ENCODE measurements at places on chromosomes 3 and 15.

DNA sequence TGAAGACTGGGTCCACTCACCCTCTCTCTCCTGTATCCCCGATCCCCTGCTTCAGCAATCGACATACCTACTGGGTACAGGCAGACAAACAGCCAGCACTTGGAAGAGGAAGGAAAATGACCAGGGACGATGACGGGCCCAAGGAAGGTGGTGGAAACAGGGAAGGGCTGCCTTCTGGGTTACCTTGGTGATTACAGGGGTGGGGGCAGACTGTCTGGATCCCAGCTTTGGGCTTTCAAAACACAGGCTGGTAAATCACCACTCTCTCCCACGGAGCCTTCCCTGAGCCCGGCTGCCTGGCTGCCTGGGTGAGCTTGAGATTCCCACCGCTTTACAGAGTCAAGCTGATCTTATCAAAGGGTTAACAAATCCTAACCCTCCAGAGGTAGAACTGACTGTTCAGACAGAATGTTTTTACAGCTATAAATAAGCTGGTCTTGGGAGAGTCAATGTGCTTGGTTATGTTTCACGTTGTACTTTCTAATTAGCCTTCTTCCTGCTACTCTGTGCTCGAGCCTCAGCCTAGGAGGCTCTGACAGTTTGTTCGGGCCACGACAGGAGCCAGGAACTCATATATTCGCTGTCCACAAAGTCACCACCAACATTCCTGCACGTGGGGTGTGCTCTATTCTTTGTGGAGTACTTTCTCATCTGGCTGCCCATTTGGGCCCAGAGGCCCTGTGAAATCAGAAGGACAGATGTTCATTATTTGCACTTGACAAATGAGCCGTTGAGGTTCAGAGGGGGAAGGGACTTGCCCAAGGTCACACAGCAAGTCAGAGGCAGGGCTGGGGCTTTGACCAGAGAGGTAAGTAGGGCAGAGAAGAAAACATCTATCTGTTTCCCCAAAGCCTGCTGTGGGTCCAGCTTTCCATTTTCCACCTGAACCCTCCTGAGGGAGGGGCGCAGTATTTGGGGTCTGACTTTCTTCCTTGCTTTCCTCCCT is 63.5 kb downstream of the FEM1B start:
- DNase-seq: no peak

DNA sequence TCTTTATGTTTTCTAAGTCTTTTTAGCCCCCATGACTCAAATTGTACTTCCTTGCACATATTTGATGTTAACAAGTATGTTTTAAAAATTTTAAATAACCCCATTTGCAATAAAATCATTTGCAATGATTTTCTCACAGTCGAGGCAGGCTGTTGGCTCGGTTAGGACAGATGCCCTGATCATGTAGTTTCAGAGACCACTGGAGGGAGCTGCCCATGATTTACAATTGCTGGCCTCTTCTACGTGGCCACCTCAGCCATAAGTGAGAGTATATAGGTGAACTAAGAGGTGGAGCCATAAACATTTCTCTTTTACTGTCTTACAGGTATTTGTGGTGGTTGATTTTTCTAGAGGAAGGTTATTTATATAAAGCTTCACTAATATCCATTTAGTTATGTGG is 1.7 kb downstream of the DTWD1 start:
- no peak for DNase-seq

GRCh38 chr3:141368062-141368924 is at the start of gene ZBTB38:
Gene ZBTB38 (plus strand): TSS chr3:141368504. CDS start chr3:141442389, 73,885 bp downstream.
- DNase-seq: peak; percentile 94

GRCh38 chr3:76034649-76035048 is 249.3 kb upstream of the ZNF717 start:
- DNase-seq: no peak

DNA sequence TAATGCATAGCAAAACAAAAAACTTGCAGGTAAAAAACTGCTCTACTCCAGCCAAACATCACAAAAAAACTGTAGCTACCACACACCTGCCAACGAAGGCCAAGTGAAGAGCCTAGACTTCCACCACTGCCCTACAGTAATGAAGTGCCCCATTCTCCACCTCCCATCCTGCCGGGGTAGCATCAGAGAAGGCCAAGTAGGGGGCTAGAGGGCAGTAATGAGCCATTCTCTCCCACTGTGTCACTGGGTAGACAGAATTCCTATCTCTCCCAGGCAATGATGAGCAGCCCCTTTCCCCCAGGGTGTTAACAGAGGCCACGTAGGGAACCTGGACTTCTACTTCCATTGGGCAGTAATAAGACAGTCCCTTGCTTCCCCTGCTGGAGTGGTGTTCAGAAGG is 9.5 kb downstream of the SEC22C start:
- DNase-seq: peak; percentile 58

- DNase-seq: no peak
These were observed 477.4 kb upstream of the RASGRP1 start for GRCh38 chr15:39041979-39042495.

DNA sequence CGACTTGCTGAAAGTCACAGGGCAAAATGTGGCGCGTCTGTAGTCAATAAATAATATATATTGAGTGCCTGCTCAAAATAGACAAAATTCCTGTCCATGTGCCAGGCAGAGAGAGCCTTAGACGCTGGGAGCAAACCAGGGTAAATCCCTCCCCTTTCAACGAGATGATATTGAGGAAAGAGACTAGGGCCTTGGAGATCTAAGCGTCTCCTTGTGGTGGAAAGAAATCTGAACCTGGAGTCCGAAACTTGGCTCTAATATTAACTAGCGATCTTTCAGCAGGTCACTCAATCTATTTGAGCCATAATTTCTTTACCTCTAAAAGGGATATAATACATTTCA is 348 bp upstream of the DPP8 start:
- peak; percentile 13 for DNase-seq

DNA sequence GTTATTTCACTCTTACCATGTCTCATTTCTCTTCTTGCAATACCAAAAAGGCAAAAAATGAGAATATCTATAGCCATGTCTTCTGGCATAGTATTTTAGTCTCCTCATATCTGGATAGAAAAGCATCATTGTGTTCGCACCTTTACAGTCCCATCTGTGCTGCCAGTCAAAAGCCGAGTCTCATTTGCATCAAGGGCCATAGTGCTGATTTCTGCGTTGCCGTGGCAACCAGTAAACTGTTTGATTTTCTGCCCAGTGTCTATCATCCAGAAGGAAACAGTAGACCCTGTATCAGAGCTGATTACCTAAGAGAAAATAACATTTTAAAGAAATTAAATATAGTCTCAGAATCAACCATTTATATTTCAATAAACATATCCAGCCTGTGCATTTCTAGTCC is 86.1 kb upstream of the SERPINI2 start:
- no peak for DNase-seq

GRCh38 chr15:45276831-45277230 is 24.8 kb downstream of the SLC28A2 start:
- peak; percentile 33 for DNase-seq

DNA sequence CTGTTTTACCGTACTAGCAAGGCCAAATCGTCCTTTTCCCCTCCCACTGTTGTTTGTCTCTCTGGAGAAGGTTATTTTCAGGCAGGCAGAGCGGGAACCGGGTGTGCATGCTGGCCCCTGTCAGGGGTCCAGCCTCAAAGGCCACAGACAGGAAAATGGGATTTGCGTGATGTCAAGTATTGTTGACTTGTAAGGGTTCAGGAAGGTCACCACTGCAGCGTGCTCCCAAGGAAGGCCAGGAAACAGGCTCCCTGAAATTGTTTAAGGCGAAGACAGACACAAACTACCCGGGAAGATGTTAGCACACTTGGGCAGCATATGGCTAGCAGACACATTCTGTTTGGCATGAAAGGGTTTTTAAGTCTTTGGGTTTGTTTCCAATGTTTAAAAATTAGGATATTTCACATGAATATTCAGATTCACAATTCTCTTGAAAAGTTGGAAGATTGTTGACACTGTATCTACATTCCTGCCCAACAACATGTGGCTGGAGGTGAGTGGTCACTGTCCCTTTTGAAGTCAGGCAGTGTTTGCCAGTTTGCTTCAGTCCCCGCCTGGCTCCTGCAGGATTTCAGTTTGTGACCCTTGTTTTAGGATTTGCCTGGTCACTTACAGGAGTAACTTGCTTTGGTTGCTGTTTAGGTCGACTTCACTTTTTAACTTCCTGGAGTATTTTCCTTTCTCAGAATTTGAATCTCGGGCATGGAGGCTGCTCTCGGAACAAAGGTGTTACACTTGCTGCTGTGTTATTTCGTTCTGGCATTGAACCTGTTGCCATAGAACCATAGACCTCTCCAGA is 90.4 kb downstream of the BDH1 start:
- DNase-seq: no peak

DNA sequence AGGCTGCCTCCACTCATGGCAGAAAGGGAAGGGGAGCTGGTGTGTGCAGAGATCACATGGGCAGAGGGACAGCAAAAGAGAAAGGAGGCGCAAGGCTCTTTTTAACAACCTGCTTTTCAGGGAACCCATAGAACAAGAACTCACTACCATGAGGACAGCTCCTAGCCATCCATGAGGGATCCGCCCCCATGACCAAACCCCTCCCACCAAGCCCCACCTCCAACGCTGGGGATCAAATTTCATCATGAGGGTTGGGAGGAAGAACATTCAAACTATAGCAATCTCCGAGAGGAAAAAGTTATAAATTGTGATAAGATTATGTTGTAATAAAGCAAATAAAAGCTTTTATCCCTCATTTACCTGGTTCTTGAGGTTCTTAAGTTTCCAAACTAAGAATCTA is 84.7 kb upstream of the LMCD1 start:
- DNase-seq: peak; percentile 27

GRCh38 chr3:161104561-161105551 is at the start of gene B3GALNT1:
Gene B3GALNT1 (minus strand): TSS chr3:161105349. CDS start chr3:161086754, 18,595 bp downstream.
- peak; percentile 67 for DNase-seq

DNA sequence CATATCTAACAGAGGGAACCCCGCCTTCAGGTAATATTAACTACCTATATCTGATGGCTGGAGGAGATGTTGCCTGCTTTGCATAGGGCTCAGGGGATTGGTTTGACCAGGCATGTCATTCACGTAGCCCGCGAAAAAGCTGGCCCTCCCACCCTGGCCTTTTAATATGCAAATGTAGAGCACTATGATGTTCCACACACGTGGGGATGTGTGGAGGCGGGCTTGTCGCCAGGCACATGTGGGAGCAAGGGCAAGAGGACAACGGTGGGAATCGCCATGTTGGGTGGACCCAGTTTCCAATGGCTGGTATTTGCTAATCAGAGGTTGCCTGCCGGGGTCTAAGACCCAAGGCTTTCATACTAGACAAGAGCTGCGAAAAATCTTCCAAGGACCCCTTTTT is 469.8 kb downstream of the ZPLD1 start:
- no peak for DNase-seq

DNA sequence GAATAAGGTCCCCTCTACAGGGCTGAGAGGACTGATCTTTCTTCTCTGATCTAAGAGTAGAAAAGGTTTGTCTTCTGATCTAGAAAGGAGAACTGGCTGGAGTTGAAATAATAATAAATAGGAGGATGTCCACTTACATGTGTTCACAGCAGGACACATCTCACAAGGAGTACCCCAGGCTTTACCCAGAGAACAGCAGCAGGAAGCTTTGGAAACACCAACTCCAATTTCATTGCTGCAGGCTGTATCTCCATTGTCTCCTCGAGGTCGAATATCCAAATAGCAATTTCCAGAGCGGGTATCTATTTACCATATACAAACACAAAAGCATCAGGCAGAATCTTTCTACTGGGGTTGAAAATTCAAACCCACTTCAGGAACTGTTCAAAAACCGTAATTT is 136.6 kb downstream of the DUT start:
- no peak for DNase-seq

GRCh38 chr15:43329217-43329959 is 985 bp downstream of the LCMT2 start:
- peak; percentile 14 for DNase-seq

DNA sequence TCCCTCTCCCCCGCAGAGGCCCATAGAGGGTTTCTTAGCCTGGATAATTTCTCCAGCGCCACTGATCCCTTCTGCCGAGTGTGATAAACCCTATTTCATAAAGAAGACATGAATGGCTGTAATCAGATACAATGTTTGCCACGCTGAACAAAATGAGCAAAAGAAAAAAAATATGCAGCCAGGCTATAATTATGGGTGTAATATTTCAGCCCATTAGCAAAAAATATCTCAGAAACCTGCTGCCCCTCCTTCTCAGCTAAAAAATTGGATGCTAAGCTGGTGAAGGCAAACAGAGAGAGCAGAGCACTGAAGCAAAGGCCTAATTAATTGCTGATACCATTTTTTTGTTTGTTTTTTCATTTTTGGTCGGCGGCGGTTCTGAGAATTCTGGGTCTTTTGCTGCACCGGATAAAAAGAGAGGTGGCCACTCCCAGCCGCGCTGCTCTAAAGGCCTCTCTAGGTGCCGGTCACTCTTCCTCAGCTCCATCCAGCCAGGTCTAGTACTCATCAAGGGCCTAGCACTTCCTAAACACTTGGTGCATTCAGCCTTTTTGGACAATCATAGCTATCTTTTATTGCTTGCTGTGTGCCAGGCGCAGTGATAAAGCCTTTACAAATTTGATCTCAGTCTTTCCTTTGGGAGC is 128.7 kb upstream of the TLE3 start:
- no peak for DNase-seq

DNA sequence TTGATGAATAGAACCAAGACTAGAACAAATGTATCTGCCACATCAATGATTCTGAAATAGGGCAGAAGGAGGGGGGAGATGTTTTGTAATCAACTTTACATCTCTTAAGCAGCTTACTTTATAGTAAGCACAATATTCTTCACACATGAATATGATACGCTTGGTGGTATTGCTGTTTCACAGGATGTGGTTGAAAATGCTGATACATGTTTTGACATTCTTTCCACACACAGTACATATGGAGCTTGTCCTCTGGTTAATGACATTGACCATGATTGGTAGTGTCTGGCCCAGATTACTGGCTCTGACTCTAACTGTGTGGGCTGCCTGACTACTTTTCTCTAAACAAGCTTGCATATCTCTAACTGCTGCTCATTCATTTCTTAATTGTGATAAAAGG is 168.9 kb downstream of the KLHL25 start:
- DNase-seq: peak; percentile 20

DNA sequence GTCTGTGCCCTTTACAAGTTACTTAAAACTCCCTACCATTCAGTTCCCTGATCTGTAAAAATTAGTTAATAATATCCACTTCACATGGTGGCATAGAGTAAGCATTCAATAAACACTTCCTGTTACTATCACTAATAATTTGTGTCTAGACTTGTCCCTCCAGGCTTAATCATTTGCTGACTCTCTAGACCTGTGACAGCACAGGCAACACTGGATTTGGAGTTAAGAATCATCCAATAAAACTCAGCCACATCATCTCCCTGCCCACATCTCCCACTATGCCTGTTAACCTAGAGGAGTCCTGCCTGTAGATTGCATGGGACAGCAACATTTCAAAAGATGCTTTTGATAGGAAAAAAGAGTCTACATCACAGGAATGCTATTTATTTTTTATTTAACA is 564.6 kb downstream of the MFSD1 start:
- DNase-seq: no peak

- no peak for DNase-seq
These were observed 50.0 kb upstream of the RFX7 start for GRCh38 chr15:56293495-56294292.

- peak; percentile 50 for DNase-seq
These were observed 478 bp downstream of the BNC1 start for GRCh38 chr15:83283813-83284558.
